Right lobe of liver (tissue), 6 donors: ENCODE measurements at places on chromosomes 5 and 9. TPM values are rescaled to one million over a fixed set of nuclear protein-coding genes. Genes with fewer than 3 reads are reported as not detected.

Gene CXCL14
- total RNA-seq, result 10.8 TPM

Gene GLDC
- 98.8 TPM for total RNA-seq

Gene CEP78
- total RNA-seq, result 8.0 TPM

DNA sequence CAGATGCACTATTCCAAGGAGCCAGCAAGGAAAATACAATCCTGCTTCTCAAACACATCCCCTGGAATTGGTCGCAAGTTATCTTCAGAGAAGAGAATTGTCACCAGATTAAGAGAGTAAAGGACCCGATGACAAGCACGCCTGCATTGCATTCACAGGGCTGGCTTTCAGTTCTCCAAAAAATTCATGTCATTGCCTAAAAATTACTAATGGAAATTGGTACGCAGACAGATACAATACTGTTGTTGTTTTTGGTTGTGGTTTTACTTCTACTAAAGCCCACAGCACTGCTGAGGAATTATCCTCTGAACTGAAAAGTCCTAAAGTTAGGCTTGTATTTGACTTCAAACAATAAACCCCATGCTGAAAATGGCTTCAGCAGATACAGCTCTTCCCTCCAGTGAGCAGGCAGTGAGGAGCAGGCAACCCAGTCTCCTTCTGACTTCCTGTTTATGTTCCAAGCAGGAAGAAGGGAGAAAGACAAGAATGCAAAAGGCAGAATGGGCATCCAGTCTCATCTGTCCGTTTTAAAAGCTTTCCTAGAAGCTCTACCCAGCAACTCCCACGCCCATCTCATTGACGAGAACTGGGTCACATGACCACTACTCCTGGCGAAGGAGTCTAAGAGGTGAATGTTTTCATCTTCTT lies 80.6 kb upstream of the ZNF366 start:
- H3K4me1 ChIP-seq, result no peaks in the 10 kb centered on the region
- no peak for DNase-seq
- H3K27ac ChIP-seq, result no peak overlapping the region
- H3K4me3 ChIP-seq, result no peak overlapping the region
- H3K36me3 ChIP-seq, result no peaks in the 10 kb centered on the region
- H3K27me3 ChIP-seq, result no peaks in the 10 kb centered on the region

Gene EIF4E1B
- not detected for total RNA-seq

GRCh38 chr5:124685404-124685930 lies 61.0 kb downstream of the ZNF608 start:
- peaks cover 3% of the 10 kb centered on the region for H3K4me1 ChIP-seq
- no peaks in the 10 kb centered on the region for H3K36me3 ChIP-seq
- H3K27me3 ChIP-seq, result no peaks in the 10 kb centered on the region
- no peak overlapping the region for H3K27ac ChIP-seq
- no peak for DNase-seq

Gene MYOZ3
- total RNA-seq, result not detected

DNA sequence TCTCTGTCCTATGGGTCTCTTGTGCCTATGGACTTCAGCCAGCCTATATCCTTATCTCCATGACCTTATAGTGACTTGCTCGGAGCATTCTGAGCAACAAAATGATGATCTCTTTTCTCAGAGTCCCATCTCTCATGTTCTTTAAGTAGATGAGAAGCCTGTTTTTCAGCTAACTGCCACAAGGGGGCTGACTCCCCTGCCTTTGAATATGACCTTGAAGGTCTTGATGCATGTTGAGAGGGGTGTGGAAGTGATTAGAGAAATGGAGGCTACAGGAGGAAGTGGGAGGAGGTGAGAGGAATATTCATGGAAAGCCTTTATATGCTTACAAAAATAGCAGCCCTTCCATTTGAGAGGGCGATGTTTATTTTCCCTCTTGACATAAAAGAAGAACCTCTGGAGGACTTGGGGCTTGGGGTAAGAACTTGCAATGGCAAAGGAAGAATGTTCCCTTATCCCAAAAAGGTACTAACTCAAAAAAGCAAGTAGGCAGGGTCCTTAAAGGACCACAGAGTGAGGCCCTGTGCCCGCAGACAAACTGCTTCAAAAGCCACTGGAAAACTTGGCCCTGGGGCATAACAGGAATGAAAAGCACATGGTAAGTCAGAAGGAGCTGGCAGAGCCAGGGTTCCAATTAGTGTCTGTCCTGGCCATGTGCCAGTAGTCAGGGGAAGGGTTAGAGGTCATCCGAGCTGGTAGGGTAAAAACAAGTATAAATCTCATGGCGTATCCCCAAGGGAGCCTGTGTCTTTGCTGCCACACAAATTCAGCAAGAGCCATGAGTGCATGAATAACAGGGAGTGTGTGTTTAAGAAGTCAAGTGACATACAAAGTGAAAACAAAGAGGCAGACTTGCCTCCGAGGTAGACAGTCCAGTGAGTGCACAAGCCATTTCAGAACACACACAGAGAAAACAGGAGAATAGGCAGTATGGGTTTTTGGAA lies 39.1 kb downstream of the FGD3 start:
- no peak overlapping the region for H3K27ac ChIP-seq
- H3K27me3 ChIP-seq, result no peaks in the 10 kb centered on the region
- DNase-seq, result no peak
- no peak overlapping the region for H3K4me3 ChIP-seq

DNA sequence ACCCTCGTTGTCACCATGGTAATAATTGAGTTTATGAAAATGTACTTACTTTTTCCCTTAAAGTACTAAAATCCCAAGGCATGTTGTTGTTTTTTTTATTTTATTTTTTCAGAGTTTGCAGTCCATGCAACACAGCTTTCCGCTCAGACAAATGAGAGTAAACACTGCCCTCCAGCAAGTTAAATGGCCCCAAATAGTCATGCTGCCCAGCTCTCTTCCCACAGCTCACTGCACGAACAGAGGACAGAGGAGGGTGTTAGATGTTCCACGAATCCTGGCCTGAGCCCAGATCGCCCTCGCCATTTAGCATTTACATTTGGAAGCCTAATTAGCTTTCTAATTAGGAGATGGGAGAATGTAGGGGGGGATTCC lies 1.9 kb downstream of the NIM1K start:
- H3K36me3 ChIP-seq, result no peaks in the 10 kb centered on the region
- H3K27me3 ChIP-seq, result no peaks in the 10 kb centered on the region
- no peak overlapping the region for H3K4me3 ChIP-seq
- no peak overlapping the region for H3K27ac ChIP-seq
- no peak for DNase-seq

Gene SLIT3
- total RNA-seq, result 0.53 TPM

Gene QRFP
- total RNA-seq, result not detected

Gene RNF38
- 13.0 TPM for total RNA-seq

Gene ANKRD34B
- not detected for total RNA-seq

Gene LOX
- total RNA-seq, result 2.9 TPM

Gene LRRC14B
- total RNA-seq, result not detected

GRCh38 chr5:144060598-144060997 lies 109.9 kb downstream of the YIPF5 start:
- no peaks in the 10 kb centered on the region for H3K4me1 ChIP-seq
- no peak overlapping the region for H3K27ac ChIP-seq
- no peak overlapping the region for H3K4me3 ChIP-seq
- DNase-seq, result no peak
- no peaks in the 10 kb centered on the region for H3K36me3 ChIP-seq

GRCh38 chr5:136992796-136993489 lies 506.2 kb downstream of the SPOCK1 start:
- H3K36me3 ChIP-seq, result no peaks in the 10 kb centered on the region
- no peak overlapping the region for H3K27ac ChIP-seq
- no peaks in the 10 kb centered on the region for H3K27me3 ChIP-seq
- H3K4me3 ChIP-seq, result no peak overlapping the region
- DNase-seq, result no peak

Gene PLPP6
- total RNA-seq, result 9.1 TPM

Gene TMEM215
- total RNA-seq, result not detected

Gene KCNIP1
- total RNA-seq, result not detected

DNA sequence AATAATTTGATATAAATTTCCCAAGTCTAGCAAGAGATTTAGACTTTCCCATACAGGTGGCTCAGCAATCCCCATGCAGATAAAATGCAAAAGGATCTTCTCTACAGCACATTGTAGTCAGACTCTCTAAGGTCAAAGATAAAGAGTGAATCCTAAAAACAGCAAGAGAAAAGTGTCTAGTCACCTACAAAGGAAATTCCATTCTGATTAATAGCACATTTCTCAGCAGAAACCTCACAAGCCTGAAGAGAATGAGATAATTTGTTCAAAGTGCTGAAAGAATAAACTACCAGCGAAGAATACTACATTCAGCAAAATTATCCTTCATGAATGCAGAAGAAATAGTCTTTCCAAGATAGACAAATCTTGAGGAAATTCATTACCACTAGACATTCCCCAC lies 493.3 kb downstream of the PRELID2 start:
- no peaks in the 10 kb centered on the region for H3K36me3 ChIP-seq
- DNase-seq, result no peak
- no peaks in the 10 kb centered on the region for H3K27me3 ChIP-seq
- no peaks in the 10 kb centered on the region for H3K4me1 ChIP-seq

Gene PCDHB7
- 0.13 TPM for total RNA-seq

DNA sequence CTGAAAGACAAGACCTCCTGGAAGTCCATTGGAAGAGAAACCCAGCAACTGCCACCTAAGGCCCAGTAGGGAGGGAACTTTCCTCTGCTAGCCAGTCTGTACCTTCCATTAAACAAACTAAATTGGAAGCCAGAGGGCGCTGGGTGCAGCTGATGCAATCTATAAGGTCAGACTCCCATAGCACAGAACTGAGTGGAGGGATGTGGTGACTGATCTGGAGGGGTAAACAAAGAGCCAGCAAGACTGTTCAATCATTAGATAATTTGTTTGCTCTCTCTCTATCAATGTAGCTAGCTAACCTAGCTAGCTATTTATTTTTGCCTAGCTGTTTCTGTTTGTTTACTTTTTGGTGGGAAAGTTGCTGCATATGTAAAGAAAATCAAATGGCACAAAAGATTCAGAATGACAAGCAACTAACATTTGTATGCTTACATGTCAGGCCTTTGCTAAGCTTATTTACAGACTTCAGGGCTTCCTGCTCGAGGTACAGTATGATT lies 291.8 kb upstream of the DAB2 start:
- DNase-seq, result peak; percentile 62
- H3K27me3 ChIP-seq, result no peaks in the 10 kb centered on the region
- H3K27ac ChIP-seq, result no peak overlapping the region
- H3K36me3 ChIP-seq, result no peaks in the 10 kb centered on the region

Gene BAAT
- 223 TPM for total RNA-seq
